ENCODE measurements at places on chromosomes 4 and X.

GRCh38 chr4:163603257-163603656 is 108.8 kb downstream of the TMA16 start:
- DNase-seq: no peak

- DNase-seq: no peak
These were observed 158.7 kb downstream of the SPRY1 start for GRCh38 chr4:123555233-123555806.

DNA sequence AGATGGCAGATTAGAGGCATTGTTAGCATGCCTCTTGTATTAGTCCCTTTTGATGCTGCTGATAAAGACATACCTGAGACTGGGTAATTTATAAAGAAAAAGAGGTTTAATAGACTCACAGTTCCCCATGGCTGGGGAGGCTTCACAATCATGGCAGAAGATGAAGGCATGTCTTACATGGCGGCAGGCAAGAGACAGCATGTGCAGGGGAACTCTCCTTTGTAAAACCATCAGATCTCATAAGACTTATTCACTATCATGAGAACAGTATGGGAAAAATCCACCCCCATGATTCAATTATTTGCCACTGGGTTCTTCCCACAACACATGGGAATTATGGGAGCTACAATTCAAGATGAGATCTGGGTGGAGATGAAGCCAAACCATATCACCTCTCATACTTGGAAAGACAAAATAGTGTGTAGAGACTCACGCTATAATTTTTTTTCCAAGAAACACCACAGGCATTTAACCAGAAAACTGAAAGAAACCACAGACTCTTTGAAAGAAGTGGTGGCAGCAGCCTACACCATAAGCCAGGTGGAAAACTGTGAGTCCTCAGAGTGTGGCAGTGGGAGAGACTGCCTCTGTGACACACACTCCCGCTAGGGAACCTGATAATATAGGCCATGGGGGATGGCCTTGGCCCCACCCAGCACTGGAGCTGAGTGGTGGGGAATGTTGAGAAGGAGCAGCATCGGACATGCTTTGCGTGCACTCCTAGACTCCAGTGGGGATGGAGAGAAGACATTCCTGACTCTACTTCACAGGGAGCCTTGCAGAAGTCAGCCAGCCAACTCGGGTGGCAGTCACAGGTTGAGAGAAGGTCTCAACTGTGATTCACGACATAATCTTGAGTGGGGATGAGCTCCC is 51.5 kb downstream of the SLC2A9 start:
- no peak for DNase-seq

DNA sequence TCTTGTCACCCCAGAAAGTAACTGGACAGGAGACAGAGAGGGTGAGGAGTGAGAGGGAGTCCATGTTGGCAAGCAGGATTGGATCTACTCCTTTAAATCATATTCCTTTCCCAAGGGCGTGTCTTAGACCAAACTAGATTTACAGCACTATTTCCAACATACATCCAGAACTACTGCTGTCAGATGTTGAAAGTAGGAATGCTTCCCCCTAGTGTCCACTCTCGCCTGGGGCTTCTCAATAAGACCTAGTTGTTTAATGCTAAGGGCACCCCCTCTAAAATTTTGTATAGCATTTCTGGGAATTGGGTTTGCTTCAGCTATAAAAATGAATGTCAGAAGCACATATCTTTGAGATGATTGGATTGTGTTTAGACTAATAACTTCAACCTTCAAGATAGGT is 13.3 kb downstream of the OFD1 start:
- DNase-seq: no peak

GRCh38 chr4:93657527-93657926 is 171.0 kb upstream of the ATOH1 start:
- no peak for DNase-seq

- no peak for DNase-seq
These were observed 1.8 kb downstream of the ABCD1 start for GRCh38 chrX:153726286-153727122.

DNA sequence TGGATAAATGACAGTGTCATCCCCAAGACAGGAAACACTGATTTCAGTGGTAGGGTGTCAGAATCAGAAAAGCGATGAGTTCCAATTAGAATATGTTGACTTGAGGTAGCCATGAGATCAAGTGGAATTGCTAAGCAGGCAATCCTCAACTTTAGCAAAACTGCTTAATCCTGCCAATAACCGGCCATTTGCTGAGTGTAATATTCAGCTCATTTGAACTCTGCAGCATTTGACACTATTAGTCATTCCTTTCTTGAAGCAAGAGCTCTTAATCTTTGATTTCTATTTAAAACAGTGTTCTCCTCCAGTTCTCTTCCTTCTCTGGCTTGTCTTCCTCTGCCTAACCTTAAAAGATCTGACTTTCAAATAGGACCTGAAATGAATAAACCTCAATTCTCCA is 68.7 kb upstream of the DCLK2 start:
- DNase-seq: no peak

- DNase-seq: no peak
These were observed 165.3 kb upstream of the LEF1 start for GRCh38 chr4:108334031-108334430.

DNA sequence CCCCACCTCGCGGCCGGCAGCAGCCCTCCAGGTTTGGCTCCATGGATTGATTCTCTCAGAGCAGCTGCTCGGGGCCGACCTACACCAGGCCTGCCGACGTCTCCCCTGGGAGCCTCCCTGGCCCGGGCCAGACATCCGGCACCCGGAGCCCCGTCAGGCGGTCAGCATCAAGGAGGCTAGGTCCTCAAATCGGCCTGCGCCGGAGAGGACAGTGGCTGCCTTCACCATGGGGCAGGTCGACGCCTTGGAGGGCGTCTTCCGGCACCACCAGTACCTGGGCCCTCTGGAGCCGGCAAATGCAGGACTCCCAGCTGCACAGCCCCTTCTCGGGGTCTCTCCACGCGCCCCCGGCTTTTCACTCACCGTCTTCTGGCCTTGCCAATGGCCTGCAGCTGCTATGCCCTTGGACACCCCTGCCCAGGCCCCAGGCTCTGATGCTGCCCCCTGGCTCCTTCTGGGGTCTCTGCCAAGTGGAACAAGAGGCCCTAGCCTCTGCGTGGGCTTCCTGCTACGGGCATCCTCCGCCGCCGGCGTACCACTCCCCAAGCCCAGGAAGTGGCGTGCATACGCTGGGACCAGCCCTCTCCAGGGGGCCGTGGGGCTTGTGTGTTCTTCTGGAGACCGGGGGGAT is 341.8 kb downstream of the MAGEB5 start:
- no peak for DNase-seq

GRCh38 chr4:10354746-10355145 is 102.5 kb downstream of the ZNF518B start:
- DNase-seq: no peak

DNA sequence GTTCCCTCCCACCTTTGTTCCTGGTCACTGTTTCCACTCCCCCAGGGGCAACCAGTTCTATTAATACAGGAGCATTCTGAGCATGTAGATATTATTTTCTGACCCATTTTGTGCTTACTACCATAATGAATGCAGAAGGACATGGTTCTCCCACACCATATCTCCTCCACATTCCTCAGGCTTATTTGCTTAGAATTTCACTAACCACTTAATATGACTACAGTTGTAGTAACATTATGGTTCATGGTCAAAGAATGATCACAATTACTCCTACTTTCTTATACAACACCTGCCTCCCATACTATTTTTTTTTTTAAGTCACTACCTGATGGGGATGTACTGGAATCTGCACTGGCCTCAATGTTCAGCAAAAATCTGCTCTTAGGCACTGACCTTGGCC is 7.5 kb upstream of the FAM184B start:
- no peak for DNase-seq

GRCh38 chrX:74523224-74523623 is 91.2 kb downstream of the RLIM start:
- no peak for DNase-seq

DNA sequence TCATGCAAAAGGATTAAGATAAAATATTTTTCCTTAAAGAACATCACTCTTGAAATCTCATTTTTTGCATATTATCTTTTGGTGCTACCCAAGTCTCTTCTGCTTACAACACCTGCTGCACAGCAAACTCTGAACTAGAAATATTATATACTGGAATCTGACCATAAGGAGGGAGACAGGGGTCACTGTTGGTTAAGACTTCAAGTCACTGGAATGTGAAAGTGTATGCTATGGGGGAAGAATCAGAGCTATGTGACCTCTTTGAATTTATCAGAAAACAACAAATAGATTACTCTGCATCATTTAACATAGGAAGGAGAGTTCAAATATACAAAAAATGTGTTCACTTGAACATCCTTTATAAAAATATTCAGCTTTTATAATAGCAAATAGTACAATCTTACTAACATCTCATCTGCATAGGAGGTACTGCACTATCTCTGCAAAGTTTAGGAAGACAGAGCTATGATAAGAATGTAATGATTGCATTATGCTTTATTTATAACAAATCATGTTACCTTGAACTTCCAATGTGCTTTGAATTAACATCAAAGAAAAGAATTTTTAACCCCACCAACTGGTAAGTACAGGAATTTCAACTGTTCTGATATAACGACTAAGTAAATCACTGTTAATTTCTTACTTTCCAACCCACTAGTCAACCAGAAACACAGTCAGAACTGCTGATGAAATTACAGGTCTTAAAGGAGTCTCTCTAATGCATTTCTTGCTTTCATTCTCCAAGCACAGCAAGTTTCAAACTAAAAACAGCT is 69.8 kb downstream of the ZNF827 start:
- no peak for DNase-seq

- no peak for DNase-seq
These were observed 30.5 kb upstream of the TTC29 start for GRCh38 chr4:146976145-146976544.

DNA sequence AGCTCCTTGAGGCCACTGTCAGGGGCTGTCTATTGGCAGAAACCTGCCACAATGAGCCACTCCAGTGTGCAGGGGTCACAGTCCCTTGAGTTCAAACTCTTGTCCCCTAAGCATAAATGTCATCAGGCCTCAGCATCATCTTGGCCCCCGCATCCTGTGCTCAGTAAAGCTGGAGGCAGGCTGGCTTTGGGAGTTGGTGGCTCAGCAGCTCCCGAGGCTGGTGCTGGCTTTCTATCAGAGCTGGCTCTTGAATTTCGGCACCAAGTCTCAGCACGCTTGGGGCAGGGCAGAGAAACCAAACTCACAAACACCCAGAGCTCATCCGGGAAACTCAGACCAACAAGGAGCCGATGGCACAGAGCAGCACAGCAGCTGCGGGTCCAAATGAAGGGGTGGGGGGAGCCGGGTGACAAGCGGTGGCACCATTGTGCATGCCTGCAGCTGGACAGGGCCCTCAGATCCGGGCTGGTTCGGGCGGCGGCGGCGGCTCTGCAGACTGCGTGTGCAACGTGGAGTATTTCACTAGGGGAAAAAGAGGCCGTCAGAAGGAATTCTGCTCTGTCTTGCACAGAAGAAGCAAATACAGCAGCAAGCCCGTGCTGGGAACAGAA is 75.5 kb downstream of the MTMR1 start:
- DNase-seq: no peak

DNA sequence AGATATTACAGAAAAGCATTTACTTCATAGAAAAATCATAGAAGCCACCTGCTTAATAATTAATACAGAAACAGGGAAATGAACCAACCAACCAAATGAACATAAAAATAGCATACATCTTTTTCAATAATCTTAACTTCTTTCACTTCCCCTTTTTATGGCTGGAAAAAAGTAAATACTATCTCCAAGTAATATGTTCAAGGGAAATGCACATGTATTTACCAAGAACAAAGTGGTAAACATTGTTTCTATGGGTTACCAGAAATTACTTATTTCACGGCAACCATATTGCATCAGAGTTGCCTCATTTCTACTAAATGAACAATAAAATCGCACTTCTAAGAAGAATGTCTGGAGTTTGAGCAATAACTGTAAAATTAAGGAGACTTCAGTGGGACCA is 321.3 kb downstream of the TMA16 start:
- no peak for DNase-seq

DNA sequence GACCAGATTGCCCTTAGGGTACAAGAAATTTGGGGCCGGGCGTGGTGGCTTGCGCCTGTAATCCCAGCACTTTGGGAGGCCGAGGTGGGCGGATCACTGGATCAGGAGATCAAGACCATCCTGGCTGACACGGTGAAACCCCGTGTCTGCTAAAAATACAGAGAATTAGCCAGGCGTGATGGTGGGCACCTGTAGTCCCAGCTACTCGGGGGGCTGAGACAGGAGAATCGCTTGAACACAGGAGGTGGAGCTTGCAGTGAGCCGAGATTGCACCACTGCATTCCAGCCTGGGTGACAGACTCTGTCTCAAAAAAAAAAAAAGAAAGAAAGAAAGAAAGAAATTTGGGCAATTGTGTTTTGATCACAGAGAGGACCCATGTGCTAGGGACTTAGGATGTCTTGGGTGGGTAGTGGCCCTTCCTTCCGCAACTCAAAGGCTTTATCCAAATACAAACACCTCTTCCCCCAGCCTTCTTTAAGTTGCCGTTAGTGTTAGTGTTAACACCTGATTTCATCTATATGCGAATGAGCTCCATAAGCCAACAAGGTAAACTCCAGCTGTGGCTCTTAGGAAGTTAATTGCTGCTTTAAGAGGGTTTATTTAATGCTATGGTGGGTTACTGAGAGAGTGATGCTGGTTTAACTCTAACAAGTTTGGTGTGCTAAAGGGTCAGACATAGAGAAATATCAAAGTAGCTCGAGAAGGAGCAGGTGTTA is 8.6 kb upstream of the CCDC110 start:
- no peak for DNase-seq

DNA sequence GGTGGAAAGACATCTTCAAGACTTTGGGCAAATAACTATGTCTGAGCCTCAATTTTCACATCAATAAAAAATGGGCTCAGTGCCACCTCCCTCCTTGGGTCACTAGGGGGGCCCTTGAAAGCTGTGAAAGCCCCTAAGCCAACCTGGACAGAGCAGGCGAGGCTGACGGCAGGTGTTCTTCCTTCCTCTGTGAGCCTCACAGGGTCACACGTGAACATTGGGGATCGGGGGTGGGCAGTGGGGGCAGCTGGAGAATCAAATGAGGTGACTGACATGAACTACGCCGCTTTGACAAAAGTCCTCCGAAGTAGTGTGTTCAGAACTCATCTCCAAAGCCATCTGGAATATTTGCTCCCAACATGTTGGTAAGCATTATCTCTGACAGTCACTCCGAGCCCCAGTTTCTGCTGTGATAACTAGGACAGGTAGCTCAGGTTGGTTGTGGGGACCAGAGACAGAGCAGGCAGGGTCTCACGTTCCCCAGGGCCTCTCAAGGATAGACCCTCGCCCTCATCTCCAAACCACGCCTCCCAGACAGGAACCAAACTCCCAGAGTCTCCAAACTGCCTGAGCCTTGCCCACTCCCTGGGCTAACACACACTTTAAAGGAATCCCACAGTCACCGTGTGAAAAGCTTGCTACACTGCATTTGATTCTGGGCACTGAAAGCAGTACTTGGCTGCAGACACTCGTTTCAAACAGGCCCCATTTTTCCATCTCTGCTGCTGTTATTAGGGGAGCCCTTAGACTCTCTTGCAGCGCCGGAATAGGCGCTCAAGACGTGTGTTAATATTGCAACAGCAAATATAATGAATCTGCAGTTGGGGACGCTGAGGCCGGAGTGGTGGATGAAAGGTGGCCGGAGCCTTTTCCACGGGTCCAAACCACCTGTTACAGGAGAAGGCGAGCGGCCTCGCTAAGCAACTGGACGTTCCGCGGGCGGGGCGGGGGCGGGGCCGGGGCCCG is 717 bp upstream of the WFS1 start:
- DNase-seq: no peak

All from stimulated activated CD8-positive, alpha-beta memory T cell treated with anti-CD3 and anti-CD28 coated beads, Interleukin-15, amount 100 ng/mL, for 4 hours (primary cell).